Brain (organoid and tissue), 16 donors: ENCODE measurements at places on chromosomes 4 and X.

GRCh38 chr4:7326306-7326692 is 108.4 kb downstream of the PSAPL1 start:
- DNase-seq, result no peak

DNA sequence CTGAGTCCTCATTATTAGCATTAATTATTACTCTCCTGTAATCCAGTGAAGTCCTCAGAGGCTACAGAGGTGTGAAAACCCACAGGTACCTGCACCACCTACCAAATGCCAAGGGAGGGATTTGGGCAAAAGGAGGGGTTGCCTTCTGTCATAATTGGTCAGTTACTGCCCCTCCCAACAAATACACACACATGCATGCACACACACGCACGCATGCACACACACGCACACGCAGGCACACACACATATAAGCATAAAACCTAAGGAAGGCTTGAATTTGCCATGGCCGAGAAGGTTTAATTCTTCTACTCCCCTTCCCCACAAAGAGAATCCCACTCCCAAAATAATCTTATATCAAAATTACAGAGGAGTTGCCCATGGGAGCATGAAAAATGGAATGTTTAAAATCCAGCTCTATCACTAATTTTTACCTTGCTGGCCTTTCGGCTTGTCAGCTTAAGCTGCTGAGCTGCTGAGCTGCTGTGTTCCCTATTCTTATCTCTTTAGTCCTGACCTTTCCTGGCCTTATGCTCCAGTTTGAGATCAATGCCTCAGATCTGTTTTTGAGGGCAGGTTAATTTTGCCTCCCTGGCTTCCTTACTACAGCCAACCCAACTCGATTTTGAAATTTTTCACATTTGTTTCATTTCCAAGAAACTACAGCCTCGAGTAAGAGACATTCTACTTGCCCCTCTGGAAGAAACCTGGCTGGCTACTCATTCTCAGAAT is 95.0 kb downstream of the CAMK2D start:
- DNase-seq, result no peak

DNA sequence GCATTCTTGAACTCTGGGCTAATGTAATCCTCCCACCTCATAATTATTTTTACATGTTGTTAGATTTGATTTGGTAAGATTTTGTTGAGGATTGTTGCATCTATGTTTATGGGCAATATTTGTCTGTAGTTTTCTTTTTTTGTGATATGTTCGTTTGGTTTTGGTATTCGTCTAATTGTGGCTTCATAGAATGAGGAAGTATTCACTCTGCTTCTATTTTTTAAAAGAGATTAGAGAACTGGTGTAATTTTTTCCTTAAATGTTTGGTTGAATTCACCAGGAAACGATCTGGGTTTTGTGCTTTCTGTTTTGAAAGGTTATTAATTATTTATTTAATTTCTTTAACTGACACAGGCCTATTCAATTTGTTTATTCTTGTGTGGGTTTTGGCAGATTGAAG is 161.2 kb upstream of the NUDT6 start:
- DNase-seq, result no peak

- DNase-seq, result peak; percentile 26
Observed at GRCh38 chr4:38610966-38611431, 53.0 kb upstream of the KLF3 start.

DNA sequence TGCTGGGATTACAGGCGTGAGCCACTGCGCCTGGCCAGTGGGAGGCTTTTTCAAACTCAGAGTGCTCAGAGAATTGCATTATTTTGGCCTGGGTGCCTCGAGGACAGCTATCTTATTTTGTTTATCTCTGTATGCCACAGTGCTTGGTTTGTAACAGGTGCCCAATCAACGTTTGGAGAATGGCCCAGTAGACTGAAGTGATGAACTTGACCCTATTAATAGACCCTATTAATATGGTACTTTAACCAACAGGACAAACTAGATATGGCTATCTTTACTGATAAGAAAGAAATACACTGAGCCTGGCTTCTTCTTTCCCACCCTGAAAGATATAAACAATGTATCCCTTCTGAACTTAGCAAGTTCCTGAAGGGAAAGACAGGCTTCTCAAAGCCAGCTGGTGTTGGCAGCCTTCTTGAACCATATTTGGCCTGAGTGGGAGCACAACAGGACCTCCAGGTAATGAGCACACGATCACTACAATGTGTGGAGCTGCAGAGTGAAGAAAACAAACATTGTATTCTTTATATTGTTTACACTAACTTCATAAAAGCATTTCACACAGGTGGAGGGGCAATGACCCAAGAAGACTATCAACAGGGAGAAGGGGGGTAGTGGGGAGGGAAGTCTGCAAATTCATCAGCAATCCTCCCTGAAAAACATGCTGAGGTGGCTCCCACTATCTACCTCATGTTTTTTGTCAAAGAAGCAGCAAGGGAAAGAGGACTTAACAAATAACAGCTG is 41.7 kb downstream of the PRPS1 start:
- no peak for DNase-seq

DNA sequence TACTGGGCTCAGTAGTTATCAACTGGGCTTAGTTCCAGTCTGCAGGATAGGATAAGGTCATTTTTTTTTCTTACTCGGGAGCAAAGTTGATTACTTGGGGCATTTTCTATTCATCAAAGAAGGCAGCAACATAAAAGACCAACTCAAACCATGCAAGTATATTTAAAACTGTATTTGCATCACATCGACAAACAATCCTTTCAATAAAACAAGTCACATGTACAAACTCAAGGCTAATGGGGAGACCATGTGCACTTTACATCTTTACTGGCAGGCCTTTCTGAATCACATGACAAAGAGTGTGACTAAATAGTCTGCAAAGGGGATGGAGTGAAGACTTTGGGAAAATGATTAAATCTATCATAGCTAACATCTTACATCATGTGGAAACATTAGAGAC is 610.4 kb upstream of the BOD1L1 start:
- no peak for DNase-seq

DNA sequence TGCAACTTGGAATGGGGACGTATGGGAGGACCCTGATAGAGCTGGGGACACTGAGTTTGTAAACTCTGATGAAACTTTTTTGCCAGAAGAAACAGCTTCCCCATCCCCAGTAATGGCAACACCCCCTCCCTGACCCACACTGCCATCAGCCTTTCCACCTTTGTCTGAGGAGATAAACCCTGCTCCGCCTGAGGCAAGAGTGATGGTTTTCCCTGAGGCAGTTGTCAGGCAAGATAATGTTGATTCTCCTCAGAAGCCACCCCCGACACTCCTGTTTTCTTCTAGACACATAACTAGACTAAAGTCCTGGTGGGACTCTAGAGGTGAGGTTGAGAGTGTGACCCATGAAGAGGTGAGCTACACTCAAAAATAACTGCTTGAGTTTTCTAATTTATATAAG is 71.9 kb upstream of the STK26 start:
- no peak for DNase-seq

DNA sequence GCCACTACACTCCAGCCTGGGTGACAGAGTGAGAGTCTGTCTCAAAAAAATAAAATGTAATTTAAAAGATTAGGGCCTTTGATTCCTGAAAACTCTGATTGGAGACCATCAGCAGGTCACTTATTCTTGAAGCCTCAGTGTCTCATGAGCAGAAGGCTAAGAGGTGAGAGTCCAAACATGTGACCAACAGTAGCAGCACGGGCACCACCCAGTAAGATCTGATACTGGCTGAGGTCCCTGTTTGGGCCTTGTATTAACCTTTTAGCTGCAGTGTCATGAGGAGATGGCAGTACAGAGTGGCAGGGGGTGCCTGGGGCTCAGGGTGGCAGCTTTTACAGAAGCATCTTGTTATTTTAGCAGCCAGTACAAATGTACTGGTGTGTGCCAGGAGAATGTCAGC is 89.3 kb downstream of the FHDC1 start:
- DNase-seq, result no peak

GRCh38 chrX:38116706-38117105 is 104.0 kb downstream of the SRPX start:
- no peak for DNase-seq

- DNase-seq, result no peak
Observed at GRCh38 chr4:101818362-101818761, 27.8 kb downstream of the BANK1 start.

- no peak for DNase-seq
Observed at GRCh38 chr4:72974694-72975487, 94.6 kb downstream of the COX18 start.

DNA sequence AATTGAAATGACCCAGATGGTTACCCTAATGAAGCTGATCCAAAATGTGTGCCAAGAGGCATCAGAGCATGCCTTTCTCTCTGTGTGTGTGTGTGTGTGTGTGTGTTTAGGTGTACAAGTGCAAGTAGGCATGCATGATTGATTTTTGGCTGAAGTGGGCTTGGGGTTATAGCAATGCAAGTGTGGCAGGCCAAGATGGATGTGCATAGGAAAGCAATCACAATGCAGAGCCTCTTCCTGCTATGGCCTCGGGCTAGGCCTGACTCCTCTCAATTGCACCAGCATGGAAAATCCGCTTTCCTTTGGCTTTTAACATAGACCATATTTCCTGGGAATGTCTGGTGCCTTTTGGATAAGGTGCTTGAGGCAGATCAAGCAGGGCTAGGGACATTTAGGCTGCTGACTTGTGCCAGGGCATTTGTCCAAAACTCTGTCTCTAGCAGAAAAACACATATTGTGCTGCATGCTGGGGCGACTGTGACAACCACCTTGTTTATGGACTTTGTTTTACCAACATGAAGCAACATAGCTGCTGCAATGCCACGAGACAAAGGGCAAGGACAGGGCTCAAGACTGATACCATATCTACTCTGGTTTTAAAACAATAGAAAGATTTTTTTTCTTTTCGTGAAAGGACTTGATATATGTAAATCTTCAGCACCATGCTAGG is 395.7 kb downstream of the RAPGEF2 start:
- DNase-seq, result peak; percentile 96

- no peak for DNase-seq
Observed at GRCh38 chrX:40784516-40785151, 49.3 kb upstream of the MED14 start.

GRCh38 chrX:124791492-124792095 is 445.2 kb downstream of the SH2D1A start:
- peak; percentile 12 for DNase-seq

DNA sequence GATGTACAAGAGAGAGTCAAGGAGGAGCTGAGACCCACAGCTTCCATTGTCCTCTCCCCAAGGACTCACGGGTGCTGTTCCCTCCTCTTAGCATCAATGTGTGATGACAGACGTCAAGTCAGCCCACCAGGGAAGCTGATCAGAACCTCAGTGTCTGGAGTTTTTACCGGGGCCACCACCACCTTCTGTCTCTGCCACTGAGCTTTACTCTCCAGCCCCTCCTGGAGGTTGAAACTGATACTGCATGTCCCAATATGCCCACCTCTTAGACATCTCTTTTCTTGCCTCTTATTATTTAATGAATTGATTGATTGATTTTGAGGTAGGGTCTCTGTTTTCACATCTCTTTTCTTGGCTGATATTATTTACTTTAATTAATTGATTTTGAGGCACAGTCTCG is 10.3 kb upstream of the AKAP17A start:
- no peak for DNase-seq

DNA sequence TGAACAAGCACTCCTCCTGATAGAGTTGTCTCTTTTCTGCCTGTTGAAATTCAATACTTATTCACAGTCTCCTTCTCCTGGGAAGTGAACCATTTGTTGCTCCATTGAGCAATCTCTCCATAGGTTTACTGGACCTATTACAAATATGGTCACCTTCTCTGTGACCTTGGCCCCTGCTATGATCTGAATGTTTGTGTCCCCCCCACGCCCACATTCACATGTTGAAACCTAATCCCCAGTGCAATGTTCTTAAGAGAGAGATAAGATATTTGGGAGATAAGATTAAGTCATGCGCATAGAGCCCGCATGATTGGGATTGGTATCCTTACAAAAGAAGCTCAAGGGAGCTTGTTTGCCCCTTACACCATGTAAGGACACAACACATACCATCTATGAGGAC is 54.1 kb upstream of the GABRE start:
- no peak for DNase-seq

- DNase-seq, result peak; percentile 85
Observed at GRCh38 chr4:97987019-97987648, 156.1 kb downstream of the STPG2 start.

GRCh38 chr4:85854546-85854945 is 379.6 kb downstream of the ARHGAP24 start:
- DNase-seq, result no peak

GRCh38 chr4:176874721-176875445 is 82.2 kb upstream of the VEGFC start:
- no peak for DNase-seq

GRCh38 chrX:73581002-73581628 is 18.1 kb downstream of the CHIC1 start:
- no peak for DNase-seq

GRCh38 chr4:34973650-34974312 is 1270.5 kb downstream of the ARAP2 start:
- no peak for DNase-seq

GRCh38 chr4:70651864-70652506 is 14.3 kb downstream of the JCHAIN start:
- peak; percentile 24 for DNase-seq

DNA sequence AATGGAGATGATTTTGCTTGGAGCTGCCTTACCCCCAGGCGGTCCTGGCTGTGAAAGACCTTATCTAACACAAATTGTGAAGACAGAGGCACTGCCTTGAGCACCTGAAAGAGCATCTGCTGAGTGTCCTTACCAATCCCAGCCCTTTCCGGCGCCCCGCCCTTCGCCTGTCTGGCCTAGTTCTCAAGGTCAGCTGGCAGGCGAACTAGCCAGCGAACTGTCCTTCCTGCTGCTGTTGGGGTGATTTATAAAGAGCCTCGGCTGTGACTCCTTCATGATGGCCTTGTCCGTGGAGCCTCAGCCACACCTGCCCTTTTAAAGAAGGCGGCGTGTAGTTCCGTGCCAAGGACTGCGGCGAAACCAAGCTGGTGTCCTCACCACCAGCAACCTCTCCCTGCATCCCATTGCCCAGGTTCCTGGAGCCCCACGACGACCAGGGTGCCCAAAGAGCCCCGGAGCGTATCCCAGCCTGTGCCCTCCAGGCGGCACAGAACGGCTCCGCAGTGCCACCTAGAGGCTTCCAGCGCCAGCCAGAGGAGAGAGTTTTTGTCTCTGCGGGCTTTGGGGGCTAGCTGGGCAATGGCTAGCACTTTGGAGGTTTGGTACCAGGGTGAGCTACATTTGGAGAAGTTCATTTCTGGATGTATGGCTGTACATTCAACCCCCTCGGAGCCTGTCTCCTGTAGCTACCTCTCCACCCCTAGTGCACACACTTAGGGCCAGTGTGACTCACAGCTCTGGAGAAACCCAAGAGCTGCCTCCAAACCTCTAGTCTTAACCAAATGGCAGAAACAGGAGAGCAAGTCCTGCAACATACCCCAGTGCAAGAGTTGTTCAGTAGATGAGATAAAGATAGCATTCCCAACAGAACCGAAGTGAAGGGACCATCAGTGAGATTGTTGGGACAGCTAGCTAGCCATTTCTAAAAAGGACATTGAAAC is 36.8 kb upstream of the VMA21 start:
- peak; percentile 30 for DNase-seq

DNA sequence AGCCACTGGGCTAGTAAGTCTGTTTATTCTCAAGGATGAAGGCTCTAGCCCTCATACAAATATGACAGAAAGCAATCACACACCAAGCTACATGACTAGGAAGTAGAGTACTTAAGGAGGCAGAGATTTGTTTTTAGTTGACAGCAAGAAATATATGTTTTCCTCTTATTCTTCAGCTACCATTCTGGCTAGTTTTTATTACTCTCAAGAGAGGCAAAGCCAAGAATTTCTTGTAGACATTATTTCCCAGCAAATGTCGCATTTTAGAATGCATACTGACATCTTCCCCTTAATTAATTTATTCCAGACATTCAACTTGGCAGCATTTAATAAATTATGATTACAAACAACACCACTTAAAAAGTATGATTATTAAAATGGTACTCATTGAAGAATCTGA is 23.4 kb upstream of the FAM9C start:
- no peak for DNase-seq
